Thoracic aorta (tissue), 2 donors: ENCODE measurements at places on chromosomes 7 and 10.

GRCh38 chr10:132749371-132749795 is 36.6 kb downstream of the NKX6-2 start:
- no peaks in the 10 kb centered on the region for H3K4me1 ChIP-seq
- no peak overlapping the region for H3K27ac ChIP-seq
- H3K36me3 ChIP-seq = peaks cover 26% of the 10 kb centered on the region
- no peak for DNase-seq
- H3K4me3 ChIP-seq = no peak overlapping the region
- H3K27me3 ChIP-seq = no peaks in the 10 kb centered on the region

- H3K4me1 ChIP-seq = peaks cover 26% of the 10 kb centered on the region
- H3K36me3 ChIP-seq = no peaks in the 10 kb centered on the region
- H3K4me3 ChIP-seq = no peak overlapping the region
- no peak for DNase-seq
- no peaks in the 10 kb centered on the region for H3K27me3 ChIP-seq
Measured at GRCh38 chr7:140922741-140923345, 1.9 kb downstream of the BRAF start.

- H3K27ac ChIP-seq = no peak overlapping the region
- H3K36me3 ChIP-seq = no peaks in the 10 kb centered on the region
- no peak overlapping the region for H3K4me3 ChIP-seq
Measured at GRCh38 chr10:20606985-20607384, 290.1 kb downstream of the NEBL start.

DNA sequence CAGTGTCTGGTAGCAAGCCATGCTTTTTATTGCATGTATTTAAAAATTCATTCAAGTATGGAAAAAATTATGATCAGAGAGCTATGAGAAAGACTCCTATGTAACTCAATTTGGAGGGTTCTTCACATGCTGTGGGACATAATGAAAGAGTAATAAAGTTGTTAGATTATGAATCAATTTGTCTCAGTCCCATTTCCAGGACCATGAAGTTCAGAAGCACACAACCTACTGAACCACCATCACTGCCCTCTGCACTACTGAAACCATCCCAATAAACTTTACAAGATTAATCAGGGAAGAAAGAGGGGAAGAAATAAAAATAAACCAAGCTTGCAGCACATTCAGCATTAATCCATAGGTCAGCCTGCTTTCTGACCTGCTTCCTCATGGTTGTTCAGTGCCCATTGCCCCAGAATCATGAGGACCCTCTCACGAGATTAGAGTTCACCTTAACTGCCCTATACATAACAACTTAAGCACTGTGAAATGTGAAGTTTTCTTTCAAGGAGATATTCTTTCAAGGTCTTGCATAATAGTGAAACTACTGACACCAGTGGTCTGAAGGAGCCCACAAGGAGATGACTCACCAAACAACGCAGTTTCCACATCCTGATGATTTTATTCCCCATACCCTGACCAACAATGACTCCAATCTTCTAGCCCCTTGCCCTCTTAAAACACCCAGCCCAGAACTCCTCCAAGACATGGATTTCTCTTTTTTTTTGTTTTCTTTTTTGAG is 171.5 kb upstream of the ADCY1 start:
- no peak overlapping the region for H3K4me3 ChIP-seq
- no peak for DNase-seq
- H3K4me1 ChIP-seq = no peaks in the 10 kb centered on the region

DNA sequence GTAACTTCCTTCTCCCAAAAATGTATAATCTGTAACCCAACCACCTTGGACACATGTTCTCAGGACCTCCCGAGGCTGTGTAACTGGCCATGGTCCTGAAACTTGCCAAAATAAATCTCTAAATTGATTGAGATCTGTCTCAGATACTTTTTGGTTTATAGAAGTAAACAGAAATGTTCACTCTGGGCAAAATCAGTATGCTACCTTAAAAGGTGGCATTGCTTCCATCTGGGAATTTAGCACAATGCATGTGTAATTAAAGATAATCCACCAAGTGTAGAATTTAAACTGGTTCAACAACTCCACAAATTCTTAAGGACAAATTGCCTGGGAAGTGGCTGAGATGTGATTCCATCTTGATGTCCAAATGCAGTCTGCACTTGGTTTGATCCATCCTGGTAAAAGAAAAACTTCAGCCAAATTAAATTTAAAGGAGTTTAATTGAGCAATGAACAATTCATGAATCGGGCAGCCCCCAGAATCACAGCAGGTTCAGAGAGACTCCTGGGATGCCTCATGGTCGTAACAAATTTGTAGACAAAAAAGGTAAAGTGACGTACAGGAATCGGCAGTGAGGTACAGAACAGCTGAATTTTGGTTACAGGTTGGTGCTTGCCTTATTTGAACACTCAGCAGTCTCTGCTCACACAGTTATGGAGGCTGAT is 102.6 kb upstream of the PFKP start:
- H3K4me1 ChIP-seq = no peaks in the 10 kb centered on the region
- no peak for DNase-seq
- H3K27me3 ChIP-seq = no peaks in the 10 kb centered on the region
- H3K36me3 ChIP-seq = no peaks in the 10 kb centered on the region

DNA sequence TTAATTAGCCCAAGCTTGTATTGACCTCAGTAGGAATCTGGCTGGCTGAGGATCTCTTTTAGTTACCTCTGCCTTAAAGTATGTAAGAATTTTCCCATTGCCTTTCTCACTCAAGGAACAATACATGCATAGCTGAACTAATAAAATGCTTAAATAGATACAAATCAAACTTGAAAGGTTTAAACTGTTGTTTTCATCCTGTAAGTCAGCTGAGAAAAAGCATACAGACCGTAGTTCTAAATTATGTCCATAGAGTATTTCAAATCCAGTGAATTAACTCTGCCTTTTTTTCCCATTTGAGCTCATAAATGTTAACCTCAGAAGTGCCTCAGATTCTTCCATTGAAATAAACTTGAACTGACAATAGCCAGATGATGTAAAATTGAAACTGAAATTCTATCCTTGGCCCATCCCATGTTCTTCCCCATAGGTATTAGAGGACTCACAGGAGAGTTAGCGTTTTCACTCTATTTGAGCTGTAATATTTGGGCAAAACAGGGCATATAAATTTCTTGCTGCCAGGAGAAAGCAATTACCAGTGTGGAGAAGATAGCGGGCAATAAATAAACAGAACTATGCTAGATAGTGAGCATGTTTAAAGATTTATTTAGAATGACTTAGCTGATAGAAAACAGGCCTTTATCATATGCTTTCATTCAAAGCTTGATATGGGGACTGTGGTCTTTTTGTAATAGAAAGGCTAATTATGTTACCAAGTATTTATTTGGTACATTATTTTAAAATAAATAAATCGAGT is 163.7 kb downstream of the WNT2 start:
- H3K27me3 ChIP-seq = no peaks in the 10 kb centered on the region
- H3K36me3 ChIP-seq = no peaks in the 10 kb centered on the region
- DNase-seq = no peak
- H3K4me3 ChIP-seq = no peak overlapping the region
- H3K4me1 ChIP-seq = peaks cover 14% of the 10 kb centered on the region

- no peaks in the 10 kb centered on the region for H3K27me3 ChIP-seq
- H3K36me3 ChIP-seq = peaks cover 7% of the 10 kb centered on the region
- H3K4me1 ChIP-seq = no peaks in the 10 kb centered on the region
- H3K4me3 ChIP-seq = no peak overlapping the region
Measured at GRCh38 chr7:100372256-100372655, 1.0 kb upstream of the PILRA start.

DNA sequence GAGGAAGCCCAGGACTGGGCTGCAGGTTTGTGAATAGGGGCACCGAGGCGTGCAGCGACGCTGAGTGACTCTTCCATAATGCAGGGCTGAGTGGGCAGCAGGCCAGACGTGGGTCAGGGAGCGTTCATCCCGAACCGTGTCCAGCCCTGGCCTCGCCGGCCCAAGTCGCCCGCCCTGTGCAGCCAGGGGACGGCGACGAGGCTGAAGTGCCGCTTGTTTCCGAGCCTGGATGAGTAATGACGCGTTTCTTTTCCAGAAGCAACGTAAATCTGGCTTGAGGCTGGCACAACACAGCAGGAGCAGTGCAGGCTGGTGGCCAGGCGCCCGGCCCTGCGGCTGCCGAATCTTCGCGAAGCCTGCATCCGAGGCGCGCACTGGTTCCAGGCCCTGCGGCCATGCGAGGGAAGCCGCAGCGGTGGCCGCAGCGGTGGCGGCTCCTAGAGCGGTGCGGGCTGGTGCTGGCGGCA is 74.0 kb upstream of the SEC61G start:
- H3K27ac ChIP-seq = no peak overlapping the region
- no peak for DNase-seq
- no peaks in the 10 kb centered on the region for H3K36me3 ChIP-seq

DNA sequence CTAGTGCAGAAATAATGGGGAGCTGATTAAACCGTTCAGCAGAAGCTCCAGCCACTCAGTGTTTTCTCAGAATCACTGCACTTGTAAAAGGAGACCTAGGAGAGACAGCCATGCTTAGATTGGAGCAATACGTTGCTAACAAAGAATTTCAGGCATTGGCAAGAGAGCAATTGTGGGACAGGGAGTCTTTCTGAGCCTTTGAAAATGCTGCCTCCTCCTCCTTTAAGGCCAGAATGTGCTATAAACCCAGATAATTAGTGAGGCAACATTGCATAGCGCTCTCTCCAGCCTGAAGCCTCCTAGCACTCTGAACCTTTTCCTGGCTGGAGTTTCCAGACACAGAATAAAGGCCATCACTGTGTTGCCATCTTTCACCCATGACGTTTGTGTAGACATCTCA is 18.5 kb upstream of the PTPRN2 start:
- no peak overlapping the region for H3K27ac ChIP-seq
- H3K4me1 ChIP-seq = no peaks in the 10 kb centered on the region
- H3K4me3 ChIP-seq = no peak overlapping the region
- no peak for DNase-seq

DNA sequence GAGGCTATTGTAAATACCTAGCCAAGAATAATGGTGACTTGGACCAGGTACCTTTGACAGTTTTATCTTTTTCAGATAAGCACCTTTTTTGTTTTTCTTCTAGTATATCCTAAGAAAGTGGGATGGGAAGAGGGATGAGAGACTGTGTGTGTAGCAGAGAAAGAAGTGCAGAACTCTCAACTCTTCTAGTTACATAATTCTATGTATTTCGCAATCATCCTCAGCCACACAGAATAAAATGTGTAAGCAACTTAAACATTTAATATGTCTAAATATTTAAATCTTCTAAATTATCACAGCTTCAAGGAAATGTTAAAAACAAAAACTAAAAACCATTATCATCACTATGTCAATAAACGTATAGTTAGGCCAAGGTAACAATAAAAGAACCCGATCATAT is 42.6 kb upstream of the GSAP start:
- no peak overlapping the region for H3K4me3 ChIP-seq
- DNase-seq = no peak
- H3K27me3 ChIP-seq = no peaks in the 10 kb centered on the region
- H3K27ac ChIP-seq = no peak overlapping the region

DNA sequence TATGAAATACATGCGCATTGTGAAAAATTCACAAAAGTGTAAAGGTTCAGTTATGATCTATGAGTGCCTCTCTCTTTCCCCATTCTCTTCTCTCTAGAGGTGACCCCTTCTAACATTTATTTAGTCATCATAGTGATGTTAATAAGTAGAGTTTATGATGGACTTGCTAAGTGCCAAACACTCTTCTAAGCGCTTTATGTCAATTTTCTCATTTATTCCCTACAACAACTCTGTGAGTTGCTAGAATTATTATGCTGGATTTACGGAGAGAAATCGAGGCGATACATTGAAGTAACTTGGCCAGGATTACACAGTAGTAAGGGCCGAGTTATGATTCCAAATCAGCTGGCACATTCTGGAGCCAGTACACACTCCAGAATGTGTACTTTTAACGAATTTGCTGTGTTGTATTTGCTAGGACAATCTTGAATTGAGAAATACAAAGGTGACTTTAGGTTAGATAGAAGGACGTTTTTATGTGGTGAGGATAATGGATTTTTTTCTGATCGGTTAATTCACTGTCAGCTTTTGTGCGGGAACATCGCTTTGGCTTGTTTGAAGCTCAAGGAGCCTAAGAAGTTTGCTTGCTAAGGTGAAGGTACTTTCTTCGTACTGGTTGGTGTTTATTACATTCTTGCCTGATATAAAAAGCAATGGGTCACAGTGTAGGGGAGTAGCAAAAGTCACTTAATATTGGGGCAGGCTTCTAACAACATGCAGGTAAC is 1.4 kb downstream of the ATRNL1 start:
- no peak for DNase-seq
- no peaks in the 10 kb centered on the region for H3K27me3 ChIP-seq
- peaks cover 19% of the 10 kb centered on the region for H3K4me1 ChIP-seq
